ENCODE measurements at places on chromosomes 3 and 15. TPM values are rescaled to one million over a fixed set of nuclear protein-coding genes. Genes with fewer than 3 reads are reported as not detected.

RARB gene
- 2.4 TPM for polyA plus RNA-seq

ARGFX gene
- polyA plus RNA-seq = not detected

TMEM158 gene
- 2.8 TPM for polyA plus RNA-seq

WDR93 gene
- not detected for polyA plus RNA-seq

TMCO5A gene
- polyA plus RNA-seq = not detected

TMEM266 gene
- polyA plus RNA-seq = 1.1 TPM

SLC9C1 gene
- not detected for polyA plus RNA-seq

PLSCR2 gene
- not detected for polyA plus RNA-seq

RTP1 gene
- 0.04 TPM for polyA plus RNA-seq

- no peak for DNase-seq
Measured at GRCh38 chr3:170560717-170561382, 25.0 kb downstream of the SLC7A14 start.

DNA sequence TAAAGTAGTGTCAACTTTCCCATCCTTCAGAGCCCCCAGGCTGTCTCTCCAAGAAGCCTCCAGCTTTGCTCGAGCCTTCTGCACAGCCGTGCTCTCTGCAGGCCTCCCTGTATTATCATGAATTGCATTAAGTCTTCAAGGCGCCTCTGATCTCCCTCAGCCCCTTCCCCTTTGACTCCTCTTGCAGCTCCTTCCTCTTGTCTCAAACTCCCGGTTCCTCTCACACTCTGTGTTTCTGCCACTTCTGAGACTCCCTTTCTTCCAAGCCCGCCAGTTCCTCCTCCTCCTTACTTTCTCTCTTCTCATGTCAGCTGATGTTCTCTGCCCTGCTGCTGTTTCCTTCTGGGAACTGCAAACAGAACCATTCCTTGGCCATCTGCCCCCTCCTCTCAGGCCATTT is 418.8 kb downstream of the EPHB1 start:
- DNase-seq = no peak

GRCh38 chr15:37086521-37086920 is 13.8 kb downstream of the MEIS2 start:
- no peak for DNase-seq

- DNase-seq = no peak
Measured at GRCh38 chr3:194561306-194561974, 71.8 kb downstream of the TMEM44 start.

DNA sequence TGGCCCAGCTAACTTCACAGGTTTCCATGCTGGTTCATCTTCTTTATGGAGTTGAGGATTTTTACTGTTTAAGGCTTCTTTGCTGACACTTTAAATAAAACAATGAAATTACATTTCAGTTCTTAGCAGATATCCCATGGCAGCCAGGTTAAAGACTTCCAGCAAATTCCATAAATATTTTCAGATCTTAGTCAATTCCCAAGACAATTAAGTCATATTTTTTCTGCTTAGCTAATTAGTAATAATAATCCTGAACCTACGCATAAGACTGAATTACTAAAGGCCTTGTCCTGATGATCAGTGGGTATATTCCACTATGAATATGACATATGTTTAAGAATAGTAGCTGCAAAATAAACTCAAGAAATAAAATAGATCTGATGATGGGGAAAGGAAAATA is 83.3 kb downstream of the NR2E3 start:
- DNase-seq = no peak

GRCh38 chr15:38229705-38230310 is 22.8 kb upstream of the SPRED1 start:
- no peak for DNase-seq

DNA sequence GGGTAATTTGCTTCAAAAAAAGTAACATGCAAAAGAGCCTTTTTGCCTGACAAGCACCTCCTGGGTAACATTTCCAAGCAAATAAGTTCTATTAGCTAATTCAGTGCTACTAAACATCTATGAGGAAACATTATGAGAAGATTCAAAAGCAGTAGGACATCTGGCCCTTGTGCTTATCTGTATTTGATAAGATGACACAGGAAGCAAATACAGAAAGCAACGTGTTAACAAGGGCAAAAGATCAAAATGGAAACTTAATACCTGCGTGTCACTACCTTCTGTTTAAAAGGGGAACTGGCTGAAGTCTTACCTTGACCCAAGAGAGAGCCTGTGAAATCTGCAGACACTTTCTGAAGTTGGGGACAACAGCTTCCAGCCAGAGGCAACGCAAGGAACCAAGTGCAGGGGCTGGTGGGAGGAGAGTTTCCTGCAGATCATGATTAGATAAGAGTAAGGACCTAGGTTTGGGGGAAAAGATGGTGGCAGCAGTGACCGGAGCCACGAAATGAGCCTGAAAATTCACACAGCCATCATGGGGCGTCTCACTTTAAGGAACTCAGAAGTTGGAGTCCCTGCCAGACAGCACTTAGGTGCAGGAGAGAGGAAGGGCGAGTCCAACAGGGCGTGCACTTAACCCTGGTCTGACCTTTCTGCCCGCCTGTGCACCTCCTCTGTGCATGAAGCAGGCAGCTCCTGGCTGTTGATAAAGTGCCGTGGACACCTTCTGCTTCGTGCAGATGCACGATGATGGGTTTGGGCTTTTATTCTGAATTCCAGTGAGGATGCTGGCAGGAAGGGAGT is 153.6 kb upstream of the BHLHE40 start:
- DNase-seq = no peak

- DNase-seq = no peak
Measured at GRCh38 chr3:56813653-56813960, 11.9 kb upstream of the ARHGEF3 start.

GRCh38 chr3:186107215-186108105 is 1.4 kb downstream of the ETV5 start:
- peak; percentile 76 for DNase-seq

- no peak for DNase-seq
Measured at GRCh38 chr15:67762610-67763368, 62.5 kb upstream of the SKOR1 start.

DNA sequence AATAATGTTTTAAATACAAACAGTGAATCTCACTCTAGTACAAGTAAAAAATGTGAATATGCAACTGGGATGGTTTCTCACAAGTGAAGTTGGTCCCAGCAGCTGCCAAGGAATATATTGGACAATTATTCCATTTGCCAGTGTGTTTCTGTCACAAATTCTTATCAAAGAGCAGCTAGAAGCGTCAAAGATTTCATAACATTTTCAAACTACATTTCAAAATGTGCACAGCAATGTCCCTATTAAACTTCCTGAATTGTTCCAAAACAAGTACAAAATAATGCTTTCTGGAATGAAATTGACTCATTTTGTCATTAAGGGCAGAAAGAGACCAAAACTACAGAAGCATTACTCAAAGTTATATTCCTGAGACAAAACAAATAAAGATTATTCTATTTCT is 38.3 kb downstream of the GPR176 start:
- DNase-seq = no peak

DNA sequence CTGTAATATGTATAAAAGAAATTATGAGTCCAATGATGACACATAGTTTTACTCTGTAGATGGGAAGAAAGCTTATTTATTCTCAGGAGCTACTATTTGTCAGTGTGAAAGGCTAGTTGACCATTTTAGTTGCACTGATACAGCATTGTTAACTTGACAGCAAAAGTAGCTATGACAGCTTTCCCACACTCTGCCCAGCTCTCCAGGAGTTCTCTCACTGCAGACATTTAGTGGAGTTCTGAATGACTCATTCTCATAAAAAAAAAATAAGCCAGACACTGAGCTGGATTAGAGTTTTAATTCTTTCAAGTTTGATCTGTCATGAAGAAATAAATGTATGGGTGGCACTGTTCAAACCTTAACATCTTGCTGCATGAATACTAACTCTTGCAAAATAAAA is 77.2 kb upstream of the CFAP20DC start:
- no peak for DNase-seq

- DNase-seq = no peak
Measured at GRCh38 chr3:52358362-52358940, 42.3 kb downstream of the DNAH1 start.

- no peak for DNase-seq
Measured at GRCh38 chr3:71125738-71126137, 457.8 kb downstream of the FOXP1 start.

- no peak for DNase-seq
Measured at GRCh38 chr15:60116456-60117089, 112.5 kb downstream of the FOXB1 start.

DNA sequence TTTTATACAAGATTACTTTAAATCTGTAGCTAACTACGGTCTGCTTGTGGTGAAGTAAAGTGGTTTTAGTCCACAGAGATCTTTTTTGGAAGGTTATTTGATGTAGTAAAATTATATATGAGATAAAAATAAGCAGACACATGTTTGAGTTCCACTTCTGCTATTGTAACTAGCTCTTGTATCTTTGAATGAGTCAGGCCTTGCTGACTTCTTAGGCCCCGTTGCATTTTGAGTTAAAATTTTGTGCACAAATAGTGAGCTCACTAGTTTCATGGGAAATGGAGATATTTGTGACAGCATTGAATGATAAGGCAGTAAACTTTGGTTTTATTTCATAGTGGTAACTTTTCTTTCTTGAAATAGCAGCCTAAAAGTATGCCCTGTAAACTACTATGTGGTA is 42.6 kb downstream of the ARIH1 start:
- no peak for DNase-seq

DNA sequence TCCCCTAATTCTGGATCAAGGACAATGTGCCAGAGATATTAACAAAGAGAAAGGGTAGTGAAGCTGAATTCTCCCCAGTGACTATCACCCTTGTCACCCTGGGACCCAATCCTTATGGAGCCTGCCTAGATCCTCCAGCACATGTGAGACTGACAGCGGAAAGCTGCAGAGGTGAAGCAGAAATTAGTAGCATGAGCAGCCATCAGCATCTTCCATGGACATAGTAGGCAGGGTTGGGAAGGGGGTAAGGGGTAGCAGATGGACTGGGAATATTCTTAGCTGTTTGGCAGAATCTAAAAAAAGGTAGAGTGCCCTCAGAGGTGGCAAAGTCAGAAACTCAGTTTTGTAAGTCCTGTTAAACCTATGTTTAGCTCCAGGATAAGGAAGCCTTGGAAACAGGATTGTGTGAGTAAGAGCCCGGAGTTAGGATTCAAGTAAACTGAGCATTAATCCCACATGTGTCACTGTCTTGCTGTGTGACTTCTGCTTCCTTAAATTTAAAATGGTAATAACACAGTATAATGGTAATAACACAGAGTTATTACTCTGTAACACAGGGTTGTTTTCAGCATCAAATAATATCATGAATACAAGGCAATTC is 14.5 kb downstream of the GOLIM4 start:
- DNase-seq = no peak

- no peak for DNase-seq
Measured at GRCh38 chr3:20057612-20058180, 17.4 kb downstream of the KAT2B start.

GRCh38 chr15:58506064-58506490 is 74.3 kb downstream of the LIPC start:
- no peak for DNase-seq

- peak; percentile 86 for DNase-seq
Measured at GRCh38 chr15:101499863-101500713, 10.6 kb upstream of the PCSK6 start.

- DNase-seq = no peak
Measured at GRCh38 chr15:67373971-67374370, 119.4 kb downstream of the IQCH start.

DNA sequence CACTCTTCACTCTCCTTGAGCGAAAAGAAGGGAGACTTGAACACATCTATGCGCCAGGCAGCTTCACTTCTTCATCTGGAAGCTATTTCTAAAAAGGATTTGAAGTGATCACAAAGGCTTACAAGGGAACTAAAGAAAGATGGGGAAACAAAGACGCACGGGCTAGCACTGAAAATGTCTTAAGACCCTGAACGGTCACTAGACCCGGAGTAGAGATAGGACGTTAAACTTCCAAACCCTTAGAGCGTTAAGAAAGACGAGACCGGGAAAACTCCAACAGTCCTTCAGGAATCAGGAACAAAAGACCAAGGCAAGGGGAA is 47.5 kb upstream of the EPHB3 start:
- no peak for DNase-seq

GRCh38 chr3:176765382-176765900 is 431.8 kb downstream of the TBL1XR1 start:
- DNase-seq = no peak

DNA sequence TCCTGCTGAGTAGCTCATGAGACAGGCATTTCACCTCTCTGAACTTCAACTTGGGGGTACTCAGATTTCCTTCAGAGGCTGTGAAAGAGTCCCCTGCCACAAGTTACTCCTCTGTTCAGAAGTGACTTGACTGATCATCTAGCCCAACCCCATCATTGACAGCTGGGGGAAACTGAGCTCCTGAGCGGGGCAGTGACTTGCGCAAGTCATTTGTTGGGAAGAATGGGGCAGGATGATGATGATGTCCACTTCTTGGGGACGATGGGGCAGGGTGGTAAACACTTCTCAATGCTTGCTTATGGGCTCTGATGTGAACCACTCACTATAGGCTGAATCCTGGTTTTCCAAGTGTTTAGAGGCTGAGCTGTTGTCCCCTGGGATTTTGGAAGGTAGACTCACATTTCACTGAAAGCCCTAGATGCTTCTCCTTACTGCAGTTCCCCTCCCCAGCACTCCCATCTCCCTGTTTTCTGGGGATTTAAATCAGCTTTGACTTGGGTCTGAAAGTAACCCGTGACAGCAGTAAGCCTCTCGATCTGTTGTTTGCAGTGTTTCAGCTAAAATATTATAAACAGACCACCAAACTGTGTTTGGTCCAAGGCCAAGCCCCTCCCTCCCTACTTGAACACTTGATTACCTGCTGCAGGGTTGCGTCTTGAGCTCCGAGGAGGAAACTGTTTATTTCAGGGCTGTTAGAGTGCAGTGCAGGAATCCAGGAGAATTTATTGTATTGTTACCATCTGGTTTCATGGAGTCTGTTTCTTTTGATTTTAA is 25.1 kb downstream of the SMAD3 start:
- no peak for DNase-seq

- no peak for DNase-seq
Measured at GRCh38 chr3:95289295-95289694, 1226.4 kb downstream of the NSUN3 start.

- no peak for DNase-seq
Measured at GRCh38 chr15:55775316-55775715, 32.4 kb upstream of the PRTG start.

DNA sequence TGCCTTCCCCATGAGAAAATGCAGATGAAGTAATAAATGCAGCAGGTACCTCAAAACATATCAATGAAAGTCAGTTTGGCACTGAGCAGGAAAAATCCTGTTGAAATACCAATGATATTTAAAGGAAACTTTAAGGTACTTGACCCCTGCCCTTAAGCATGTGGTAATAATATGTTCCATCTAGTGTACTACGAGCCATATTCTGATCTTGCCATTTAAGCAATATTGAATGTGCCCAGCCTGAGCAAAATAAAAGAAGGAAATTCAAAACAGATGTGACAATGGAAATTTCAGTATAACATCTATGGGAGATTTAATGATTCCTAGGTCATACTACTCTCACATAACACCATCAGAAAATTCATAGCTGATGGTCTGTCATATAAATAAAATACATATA is 191.8 kb upstream of the CGNL1 start:
- DNase-seq = no peak

DNA sequence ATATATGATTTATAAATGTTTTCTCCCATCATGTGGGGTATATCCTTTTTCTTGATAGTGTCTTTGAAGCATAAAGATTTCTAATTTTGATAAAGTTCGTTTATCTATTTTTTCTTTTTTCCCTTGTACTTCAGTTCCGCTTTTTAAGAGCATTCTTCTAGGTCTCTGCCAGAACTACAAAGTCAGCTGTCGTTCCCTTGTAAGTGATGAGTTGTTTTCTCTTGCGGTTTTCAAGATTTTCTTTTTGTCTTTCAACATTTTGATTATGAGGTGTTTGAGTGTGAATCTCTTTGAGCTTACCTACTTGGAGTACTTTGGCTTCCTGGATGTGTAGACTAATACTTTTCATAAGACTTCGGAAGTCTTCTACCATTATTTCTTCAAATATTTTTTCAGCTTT is 9.3 kb upstream of the PRICKLE2 start:
- no peak for DNase-seq

Data from sigmoid colon (tissue), 7 donors.